Activated CD8-positive, alpha-beta T cell treated with anti-CD3 and anti-CD28 coated beads, Interleukin-2, amount 10 ng/mL, durations not matched to agents 7 days and 5 days (primary cell): ENCODE measurements at places on chromosomes 6 and 20.

DNA sequence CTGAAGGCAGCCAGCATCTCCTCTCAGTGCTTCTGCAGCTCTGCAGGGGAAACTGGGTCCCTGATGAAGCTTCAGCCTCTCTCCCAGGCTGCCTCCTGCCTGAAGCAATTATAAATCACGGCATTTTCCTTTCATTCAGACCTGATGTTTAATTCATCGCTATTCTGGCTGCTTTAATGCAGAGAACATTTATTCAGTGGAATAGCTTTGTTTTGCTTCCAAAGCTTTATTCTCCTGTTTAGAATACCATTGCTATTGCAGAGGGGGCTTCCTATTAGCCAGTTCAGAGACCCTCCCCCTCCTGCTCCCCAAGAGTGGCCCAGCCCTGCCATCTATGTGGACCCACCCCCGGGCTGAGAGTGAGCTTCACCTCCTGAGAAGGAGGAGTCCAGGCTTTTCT, 255.6 kb downstream of the LRFN2 start:
- no peaks in the 10 kb centered on the region for H3K36me3 ChIP-seq
- no peak for DNase-seq
- H3K4me3 ChIP-seq = no peak overlapping the region
- no peak overlapping the region for H3K27ac ChIP-seq

GRCh38 chr20:45311589-45312211, 3.6 kb upstream of the MATN4 start:
- H3K27ac ChIP-seq = no peak overlapping the region
- no peaks in the 10 kb centered on the region for H3K36me3 ChIP-seq
- DNase-seq = peak; percentile 70
- H3K4me3 ChIP-seq = no peak overlapping the region
- peaks cover 38% of the 10 kb centered on the region for H3K27me3 ChIP-seq

DNA sequence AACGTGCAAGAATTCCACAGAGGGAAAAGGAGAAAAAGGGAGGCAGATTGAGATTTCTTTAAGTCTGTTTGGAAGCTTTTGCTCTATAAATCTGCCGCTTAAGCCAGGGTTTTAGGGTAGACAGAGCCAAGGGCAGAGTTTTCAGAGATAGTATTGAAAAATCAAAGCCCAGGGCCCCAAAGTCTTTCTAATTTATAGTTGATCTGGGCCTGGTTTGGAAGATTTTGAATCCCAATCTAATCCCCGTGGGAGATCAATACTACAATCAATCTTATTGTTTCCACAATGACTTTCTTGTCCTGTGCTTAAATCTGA, 3.3 kb downstream of the BMP2 start:
- H3K27me3 ChIP-seq = peaks cover 38% of the 10 kb centered on the region
- H3K36me3 ChIP-seq = no peaks in the 10 kb centered on the region
- peaks cover 2% of the 10 kb centered on the region for H3K4me1 ChIP-seq
- H3K27ac ChIP-seq = no peak overlapping the region

DNA sequence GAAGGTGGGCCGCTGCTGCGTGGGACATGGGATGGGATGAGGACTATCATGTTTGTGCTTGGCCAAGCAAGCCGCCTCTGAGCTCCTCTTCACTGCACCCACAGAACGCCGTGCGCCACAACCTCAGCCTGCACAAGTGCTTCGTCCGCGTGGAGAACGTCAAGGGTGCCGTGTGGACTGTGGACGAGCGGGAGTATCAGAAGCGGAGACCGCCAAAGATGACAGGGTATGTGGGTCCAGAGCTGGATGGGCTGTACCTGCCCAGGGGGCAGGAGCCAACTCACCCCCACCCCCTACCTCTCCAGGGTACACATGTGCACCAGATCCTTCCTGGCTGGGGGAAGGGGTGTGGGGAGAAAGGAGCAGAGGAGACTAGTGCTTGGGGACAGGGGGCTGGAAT, 43.5 kb upstream of the MDFI start:
- no peaks in the 10 kb centered on the region for H3K4me1 ChIP-seq
- no peaks in the 10 kb centered on the region for H3K36me3 ChIP-seq
- H3K27me3 ChIP-seq = no peaks in the 10 kb centered on the region
- DNase-seq = no peak
- H3K27ac ChIP-seq = peak overlapping the region; percentile 34
- no peak overlapping the region for H3K4me3 ChIP-seq
